Endodermal cell (in vitro differentiated cells): ENCODE measurements at places on chromosomes 2 and 18. TPM values are rescaled to one million over a fixed set of nuclear protein-coding genes. Genes with fewer than 3 reads are reported as not detected.

Gene SCN2A
- total RNA-seq: 0.20 and 0.25 TPM in 2 replicates

Gene ATL2
- total RNA-seq: 139 to 232 TPM (median 151 TPM) in 3 replicates

Gene RTP5
- total RNA-seq: not detected in 3 replicates

Gene LMAN2L
- total RNA-seq: 24.5 and 30.4 TPM in 2 replicates

Gene UGT1A3
- total RNA-seq: not detected in 2 replicates

Gene CELF4
- total RNA-seq: 4.6 and 5.7 TPM in 2 replicates

Gene CNDP1
- 0.21 to 0.42 TPM in 2 of 3 replicates, not detected in the other for total RNA-seq

Gene C2orf78
- not detected in 3 replicates for total RNA-seq

Gene CDK15
- 0.16 and 0.35 TPM in 2 replicates for total RNA-seq

Gene RGPD3
- 0.25 and 0.59 TPM in 2 replicates for total RNA-seq

Gene GNLY
- total RNA-seq: not detected in 2 replicates

Gene LRP2
- 2.2 and 3.3 TPM in 2 replicates for total RNA-seq

Gene NRBP1
- 141 to 148 TPM (median 145 TPM) in 3 replicates for total RNA-seq

Gene SIX2
- 0.26 TPM in 1 of 3 replicates, not detected in the others for total RNA-seq

Gene KLHL41
- not detected in 2 replicates for total RNA-seq

Gene DCC
- total RNA-seq: 0.07 to 0.77 TPM (median 0.34 TPM) in 3 replicates

Gene MOGAT1
- total RNA-seq: 0.38 TPM in 1 of 3 replicates, not detected in the others

Gene UGT1A5
- not detected in 3 replicates for total RNA-seq

Gene FRZB
- 52.1 and 54.8 TPM in 2 replicates for total RNA-seq

Gene MC4R
- total RNA-seq: not detected in 2 replicates

Gene SCYGR4
- not detected in 2 replicates for total RNA-seq

Gene GALR1
- total RNA-seq: 0.02 and 0.04 TPM in 2 replicates

Gene ELOA2
- not detected in 3 replicates for total RNA-seq

Gene AGFG1
- 54.4 to 92.0 TPM (median 90.4 TPM) in 3 replicates for total RNA-seq
